ENCODE measurements at places on chromosomes 4 and X.

DNA sequence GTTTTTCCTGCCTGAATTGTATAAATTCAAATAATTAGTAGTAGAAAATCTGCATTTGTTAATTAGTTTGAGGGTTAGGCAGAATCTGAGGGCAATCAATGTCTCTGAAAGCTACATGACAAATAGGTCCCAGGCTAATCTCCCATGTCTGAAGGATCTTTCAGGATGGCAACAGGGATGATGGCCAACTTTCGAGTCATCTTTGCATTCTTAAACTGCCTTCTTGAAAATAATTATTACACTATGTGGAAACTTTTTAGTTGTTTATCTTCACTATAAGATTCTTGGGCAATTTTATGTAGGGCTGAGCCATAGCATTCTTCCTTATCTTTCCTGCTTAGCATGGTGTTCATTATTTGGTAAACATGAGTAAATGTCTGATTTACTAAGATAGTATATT lies 490.3 kb upstream of the EPHA5 start:
- DNase-seq: no peak

DNA sequence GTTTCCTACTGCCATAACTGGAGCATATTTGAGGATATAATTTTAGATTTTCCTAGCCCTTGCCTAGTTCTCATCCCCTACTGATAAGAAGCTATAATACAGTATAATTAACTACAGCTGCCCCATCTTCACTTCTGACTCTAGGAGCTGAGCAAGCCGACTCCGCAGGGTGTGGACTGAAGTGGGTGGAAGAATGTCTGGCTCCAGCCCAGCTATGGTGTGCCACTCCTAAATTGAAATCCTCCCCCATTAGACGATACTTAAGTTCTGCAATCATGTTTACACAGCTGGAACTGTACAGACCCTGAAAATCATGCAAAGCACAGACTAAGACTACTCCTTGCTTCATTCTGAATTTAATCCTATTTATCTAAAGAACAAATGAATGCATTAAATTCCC lies 93.1 kb downstream of the PCDH19 start:
- DNase-seq: no peak

GRCh38 chr4:40594261-40595178 lies 35.1 kb downstream of the RBM47 start:
- DNase-seq: no peak

DNA sequence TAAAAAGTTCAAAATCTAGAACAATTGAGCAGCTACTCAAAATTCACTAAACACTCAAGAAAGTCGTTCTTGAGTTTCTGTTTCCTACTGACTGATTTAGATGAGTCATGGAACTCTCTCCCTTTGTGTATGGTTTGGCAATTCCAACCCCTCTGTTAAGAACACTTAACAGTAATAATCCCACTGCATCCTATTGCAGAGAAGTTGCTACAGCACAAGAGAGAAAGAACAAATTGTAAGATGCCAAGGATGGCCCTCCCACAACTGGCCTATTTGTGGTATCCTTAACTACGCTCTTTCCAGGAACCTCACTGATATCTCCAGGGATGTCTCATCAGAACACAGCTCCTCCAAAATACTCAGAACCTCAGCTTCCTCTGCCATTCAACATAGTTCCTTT lies 701.8 kb upstream of the TENM3 start:
- DNase-seq: no peak

DNA sequence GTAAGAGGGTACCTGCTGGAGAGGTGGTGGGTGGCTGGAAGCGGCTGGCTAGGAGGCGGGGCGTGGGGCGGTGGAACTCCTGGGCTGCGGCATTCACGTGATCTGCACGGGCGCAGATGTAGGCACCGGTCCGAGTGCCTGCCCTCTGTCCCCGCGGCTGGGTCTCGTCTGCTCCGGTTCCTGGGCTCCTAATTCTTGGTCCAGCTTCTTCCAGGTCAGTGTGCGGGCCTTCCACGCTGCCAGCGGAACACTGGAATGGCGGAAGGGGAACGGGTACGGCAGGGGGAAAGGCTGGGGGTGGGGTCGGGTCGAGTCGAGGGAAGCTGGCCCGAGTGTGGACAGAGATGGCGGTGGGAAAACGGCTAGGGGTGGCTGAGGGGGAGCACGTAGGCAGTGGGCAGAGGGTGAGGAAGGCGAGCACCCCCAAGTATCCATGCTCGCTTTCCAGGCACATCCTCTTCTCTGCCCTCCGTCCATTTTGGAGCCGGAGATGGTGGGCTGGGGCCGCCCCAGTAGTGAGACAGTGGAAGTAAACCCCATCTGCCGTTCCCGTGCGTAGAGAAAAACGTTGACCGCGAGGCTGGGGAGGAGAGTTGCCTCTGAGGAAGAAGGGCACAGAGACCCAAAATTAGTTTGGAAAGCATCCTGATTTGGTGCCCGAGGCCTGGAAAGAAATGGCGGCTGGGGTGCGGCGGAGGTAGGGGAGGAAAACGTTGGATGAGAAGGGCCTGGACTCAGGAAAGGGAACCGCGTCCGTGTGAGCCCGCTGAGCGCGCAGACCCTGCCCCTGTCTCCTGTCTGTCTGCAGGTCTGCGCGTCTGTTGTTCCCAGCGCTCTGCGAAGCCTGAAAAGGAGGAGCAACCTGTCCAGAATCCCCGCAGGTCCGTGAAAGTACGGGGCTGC lies at the start of gene TCEAL4:
Gene TCEAL4 (plus strand): TSS at position 105 of the 903 bp plus-strand sequence. CDS start 1,161 bp downstream, outside the sequence.
- peak; percentile 59 for DNase-seq

DNA sequence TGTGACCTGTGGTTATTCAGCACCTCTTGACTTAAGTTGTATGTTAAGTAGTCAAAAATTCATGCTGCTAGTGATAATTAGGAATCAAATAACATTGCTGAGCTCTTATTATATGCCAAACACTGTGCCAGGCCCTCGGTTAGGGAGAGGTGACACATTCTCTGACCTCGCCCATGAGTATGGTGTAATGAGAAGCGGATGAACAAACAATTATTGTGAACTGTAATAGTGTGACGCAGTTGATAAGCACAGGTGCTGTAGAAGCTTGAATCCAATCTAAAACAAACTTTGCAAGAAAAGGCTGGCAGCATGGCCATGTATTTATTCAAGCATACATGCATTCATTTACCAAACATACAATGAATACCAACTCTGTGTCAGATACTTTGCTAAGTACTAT lies 303.5 kb upstream of the HS3ST1 start:
- peak; percentile 13 for DNase-seq

GRCh38 chrX:155263854-155264628 lies at the start of gene RAB39B:
RAB39B (minus strand) TSS chrX:155264491; CDS start chrX:155264288, 203 bp downstream.
- DNase-seq: peak; percentile 74

All from NCI-H345 (cell line).